Activated naive CD4-positive, alpha-beta T cell treated with anti-CD3 and anti-CD28 coated beads for 36 hours (primary cell): ENCODE measurements at places on chromosomes 3 and 15. TPM values are rescaled to one million over a fixed set of nuclear protein-coding genes. Genes with fewer than 3 reads are reported as not detected.

GRCh38 chr3:56086355-56086754 is 381.9 kb downstream of the ERC2 start:
- no peak for DNase-seq

The RGMA gene
- total RNA-seq: 0.69 TPM

The CCDC39 gene
- not detected for total RNA-seq

- no peak for DNase-seq
Measured at GRCh38 chr3:28799084-28799483, 450.5 kb upstream of the AZI2 start.

The AGBL1 gene
- total RNA-seq: not detected

The DNAH1 gene
- 9.4 TPM for total RNA-seq

DNA sequence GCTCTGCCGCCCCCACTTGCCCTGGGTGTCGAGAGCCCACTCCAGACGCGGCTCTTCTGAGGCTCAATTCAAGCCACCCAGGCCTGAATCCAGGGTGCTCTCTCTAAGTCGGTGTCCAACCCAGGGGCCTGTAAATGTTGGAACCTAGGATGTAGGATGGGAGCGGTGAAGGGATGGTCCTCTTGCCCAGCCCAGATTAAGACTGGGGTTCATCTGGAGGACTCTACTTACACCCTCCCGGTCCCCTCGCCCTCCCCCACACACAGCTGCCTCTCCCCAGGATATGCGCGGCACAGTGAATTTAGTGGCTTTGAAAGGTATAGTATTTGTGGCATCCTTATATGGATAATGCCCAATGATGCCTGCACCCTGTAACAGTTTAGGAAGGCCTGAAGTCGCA is 822 bp upstream of the FBN1 start:
- DNase-seq: no peak

DNA sequence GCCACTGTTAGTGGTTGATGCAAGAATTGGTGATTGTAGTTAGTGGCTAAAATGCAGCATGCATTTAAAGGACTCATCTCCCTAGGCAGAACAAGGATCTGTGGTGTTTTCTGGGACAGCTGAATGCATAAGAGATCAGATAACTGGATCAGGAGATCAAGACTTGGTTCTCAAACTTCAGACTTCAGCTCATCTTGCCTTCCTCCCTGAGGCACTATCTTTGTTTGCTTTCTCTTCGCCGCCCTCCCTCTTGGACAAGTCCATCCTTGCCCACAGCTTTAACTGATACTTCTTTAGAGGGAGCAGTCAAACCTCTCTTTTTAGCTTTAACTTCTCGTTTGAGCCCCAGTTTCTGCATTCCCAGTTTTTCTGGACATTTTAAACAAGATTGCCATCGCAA is 195.4 kb upstream of the TPRG1 start:
- DNase-seq: no peak

GRCh38 chr3:52534281-52535183 is 875 bp upstream of the NT5DC2 start:
- no peak for DNase-seq

GRCh38 chr3:184751204-184752040 is 39.6 kb upstream of the MAGEF1 start:
- DNase-seq: no peak

DNA sequence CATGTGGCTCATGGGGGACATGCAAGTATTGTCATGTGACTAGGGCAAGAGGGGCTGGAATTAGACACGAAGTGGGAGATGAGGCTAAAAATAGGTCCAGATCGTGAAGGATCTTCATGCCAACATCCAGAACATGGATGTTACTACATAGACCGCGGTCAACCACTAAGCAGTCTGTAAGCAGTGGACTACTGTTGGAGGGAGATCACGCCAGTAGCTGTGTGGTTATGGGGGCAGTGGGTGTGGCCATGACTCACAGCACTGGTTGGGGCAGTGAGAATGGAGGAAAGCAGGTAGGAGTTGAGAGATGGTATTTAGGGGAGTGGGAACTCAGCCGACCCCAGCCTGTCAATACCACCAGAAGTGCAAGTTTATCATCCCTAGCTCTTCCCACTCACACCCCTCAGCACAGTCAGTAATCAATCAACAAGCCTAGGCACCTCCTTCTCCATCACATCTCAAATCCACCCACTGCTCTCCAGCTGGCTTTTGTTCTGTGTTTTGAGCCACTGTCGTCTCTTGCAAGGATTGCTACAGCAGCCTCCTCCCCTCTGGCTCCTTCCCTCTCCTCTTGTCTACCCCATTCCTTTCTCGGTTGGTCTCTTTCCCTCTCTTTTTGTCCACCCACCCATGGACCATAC is 107.2 kb upstream of the ABHD17C start:
- no peak for DNase-seq

DNA sequence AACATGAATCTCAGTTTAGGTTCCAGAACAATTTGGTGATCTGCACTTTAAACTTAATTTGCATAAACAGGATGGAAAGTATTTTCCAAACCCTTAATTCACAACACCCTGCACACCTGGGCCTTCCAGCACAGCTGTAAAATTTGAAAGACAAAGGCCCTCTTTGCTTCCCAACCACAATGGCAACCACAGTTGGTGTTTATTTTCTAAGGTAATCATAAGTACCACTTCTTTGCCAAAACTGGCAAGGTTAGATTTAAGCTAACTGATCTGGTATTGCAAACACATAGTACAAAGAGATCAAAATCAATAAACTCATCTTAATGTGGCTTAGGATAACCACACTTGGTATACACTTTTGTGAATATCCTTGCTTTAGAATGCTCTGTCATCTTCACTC is 4.1 kb downstream of the LRIG1 start:
- DNase-seq: no peak

GRCh38 chr3:191051037-191051436 is 148.0 kb upstream of the OSTN start:
- no peak for DNase-seq

The FOXP1 gene
- 95.2 TPM for total RNA-seq

The SH2D7 gene
- total RNA-seq: not detected

DNA sequence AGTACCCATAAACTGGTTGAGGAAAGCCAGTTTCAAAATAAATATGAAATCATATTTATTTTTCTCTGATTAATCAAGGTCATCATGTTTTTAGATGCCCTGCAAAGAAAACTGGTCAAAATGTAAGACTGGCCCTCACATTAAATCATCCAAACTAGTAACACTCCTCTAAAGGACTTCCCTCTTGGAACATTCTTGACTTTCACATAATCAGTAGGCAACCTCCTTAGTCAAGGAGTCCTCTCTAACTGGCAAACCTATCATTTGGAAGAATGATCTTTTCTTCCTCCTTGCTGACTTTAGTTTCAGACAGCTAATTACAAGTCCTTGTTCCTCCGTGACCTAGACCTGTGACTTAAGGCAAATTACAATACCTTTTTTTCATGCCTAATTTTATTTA is 82.5 kb upstream of the DCBLD2 start:
- no peak for DNase-seq

GRCh38 chr3:157156837-157157635 is 2.9 kb downstream of the CCNL1 start:
- no peak for DNase-seq

The PLA1A gene
- not detected for total RNA-seq

- no peak for DNase-seq
Measured at GRCh38 chr3:54899273-54899672, 28.6 kb downstream of the LRTM1 start.

GRCh38 chr15:30979457-30979856 is 12.0 kb downstream of the MTMR10 start:
- DNase-seq: no peak

GRCh38 chr15:27065151-27065550 is 94.2 kb downstream of the GABRG3 start:
- no peak for DNase-seq

DNA sequence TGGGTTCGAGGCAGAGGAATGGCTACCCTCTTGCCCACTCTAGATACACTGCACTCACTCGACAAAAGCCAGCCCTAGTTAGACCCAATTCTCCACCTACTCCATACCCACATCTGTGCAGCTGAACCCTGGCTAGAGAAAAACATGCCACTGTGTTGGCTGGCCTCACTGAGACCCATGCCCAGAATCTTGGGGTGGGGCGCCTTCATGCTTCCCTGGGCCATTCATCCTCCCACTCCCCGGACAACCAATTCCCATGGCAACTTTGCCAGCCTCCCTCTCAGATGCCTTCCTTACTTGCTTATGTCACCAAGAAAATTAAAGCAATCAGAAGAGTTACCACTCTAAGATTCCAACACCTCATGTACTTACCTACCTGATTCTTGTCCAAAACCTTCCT is 9.2 kb upstream of the LIMD1 start:
- no peak for DNase-seq

The SLC6A20 gene
- total RNA-seq: not detected

The LMOD3 gene
- not detected for total RNA-seq

DNA sequence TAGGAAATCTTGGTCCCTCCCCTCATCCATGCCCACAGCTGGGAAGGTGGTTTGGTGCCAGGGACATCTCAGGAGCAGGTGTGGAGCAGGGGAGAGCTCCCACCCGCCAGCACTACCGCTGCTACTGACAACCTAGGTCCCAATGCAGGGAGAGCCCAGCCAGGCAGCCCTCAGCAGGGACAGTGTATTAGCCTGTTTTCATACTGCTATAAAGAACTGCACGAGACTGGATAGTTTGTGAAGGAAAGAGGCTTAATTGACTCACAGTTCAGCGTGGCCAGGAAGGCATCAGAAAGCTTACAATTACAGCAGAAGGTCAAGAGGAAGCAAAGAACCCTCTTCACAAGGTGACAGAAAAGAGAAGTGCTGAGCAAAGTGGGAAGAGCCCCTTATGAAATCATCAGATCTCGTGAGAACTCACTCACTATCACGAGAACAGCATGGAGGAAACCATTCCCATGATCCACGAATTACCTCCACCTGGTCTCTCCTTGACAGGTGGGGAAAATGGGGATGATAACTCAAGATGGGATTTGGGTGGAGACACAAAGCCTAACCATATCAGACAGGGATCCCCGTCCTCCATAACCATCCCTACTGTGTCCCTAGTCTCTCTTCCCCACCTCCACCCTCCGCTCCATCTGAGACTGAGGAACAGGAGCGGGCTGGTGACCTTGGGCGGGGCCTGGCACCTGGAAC is 218.6 kb downstream of the TBC1D2B start:
- no peak for DNase-seq

GRCh38 chr3:10707400-10708215 is 108.4 kb upstream of the SLC6A11 start:
- DNase-seq: no peak

GRCh38 chr3:15795651-15796308 is 2.0 kb downstream of the ANKRD28 start:
- no peak for DNase-seq

DNA sequence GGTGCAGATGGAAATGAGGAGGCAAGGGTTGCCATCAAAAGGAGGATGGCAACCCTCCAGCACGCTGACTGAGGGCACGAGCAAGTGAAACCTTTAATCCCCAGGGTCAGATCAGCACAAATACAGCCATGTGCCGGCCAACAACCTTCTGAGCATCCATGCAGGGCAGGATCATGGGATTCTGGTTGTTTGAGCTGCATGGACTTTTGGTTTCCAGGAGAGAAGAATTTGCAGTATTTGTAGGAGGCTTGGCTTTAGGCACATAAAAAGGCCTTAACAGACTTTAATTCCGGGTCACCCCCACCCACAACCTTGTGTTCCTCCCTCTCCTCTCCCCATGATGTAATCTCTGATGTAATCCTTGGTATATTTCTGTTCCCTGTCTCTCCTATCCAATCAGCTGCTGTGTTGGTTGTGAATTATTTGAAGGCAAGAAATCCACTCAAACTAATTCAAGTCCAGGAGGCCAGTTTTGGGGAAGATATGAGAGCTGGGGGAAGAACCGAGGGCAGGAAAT is 254.3 kb downstream of the SHQ1 start:
- no peak for DNase-seq

The TMEM158 gene
- not detected for total RNA-seq

- DNase-seq: no peak
Measured at GRCh38 chr3:122880624-122881023, 85.8 kb downstream of the SLC49A4 start.

DNA sequence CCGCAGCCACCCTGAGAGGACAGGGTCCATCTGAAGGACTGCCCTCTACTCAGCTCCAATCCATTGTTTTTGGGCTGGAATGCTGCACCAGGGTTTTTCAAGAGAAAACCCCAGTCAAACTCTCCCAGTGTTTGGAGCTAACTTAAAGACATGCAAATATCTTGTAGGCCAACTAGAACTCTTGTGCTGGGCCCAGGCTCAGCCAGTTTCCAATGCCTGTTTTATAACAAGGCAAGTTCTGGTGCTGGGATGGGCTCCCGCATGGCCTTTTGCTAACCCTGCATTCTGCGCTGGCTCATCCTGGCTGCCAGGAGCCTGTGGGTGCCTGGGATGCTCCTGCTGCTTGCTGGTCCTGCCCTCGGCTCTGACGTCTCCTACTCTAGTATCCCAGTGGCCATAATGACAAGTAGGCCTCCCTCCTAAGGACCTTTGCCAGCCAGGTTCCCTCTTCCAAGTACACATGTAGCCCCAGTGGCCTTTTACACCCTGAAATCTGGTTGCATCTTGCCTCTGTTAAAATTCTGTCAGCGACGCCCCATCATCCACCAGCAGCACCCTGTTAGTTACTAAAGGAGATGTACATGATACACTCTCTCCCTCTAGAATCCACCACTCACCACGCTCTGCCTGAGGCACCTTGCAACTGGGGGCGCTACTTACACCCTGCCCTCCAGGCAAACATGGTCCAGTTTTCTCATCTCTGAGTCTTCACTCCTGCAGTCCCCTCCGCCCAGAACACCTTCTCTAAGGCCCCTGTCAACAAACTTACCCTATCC is 30.5 kb upstream of the RAB6B start:
- DNase-seq: no peak

GRCh38 chr3:123397050-123397590 is 51.8 kb downstream of the ADCY5 start:
- no peak for DNase-seq

DNA sequence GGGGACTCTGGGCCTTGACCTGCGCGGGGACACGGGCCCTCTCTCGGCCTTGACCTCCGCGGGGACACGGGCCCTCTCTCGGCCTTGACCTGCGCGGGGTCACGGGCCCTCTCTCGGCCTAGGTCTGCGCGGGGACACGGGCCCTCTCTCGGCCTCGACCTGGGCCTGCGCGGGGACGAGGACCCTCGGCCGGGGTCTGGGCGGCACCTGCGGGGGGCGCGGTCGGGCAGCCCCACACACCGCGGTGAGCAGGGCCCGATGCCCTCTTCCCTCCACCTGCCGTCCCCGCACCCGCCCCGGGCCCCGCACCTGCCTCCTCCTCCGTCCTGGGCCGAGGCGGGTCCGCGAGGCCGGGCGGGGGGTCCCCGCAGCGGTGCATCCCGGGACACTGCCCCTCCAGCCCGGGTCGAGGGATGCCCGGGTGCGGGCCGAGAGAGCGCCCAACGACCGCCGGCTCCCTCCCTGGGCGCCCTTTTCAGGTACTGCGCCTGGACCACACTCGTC is 15.6 kb upstream of the CERS3 start:
- no peak for DNase-seq

The SLCO2A1 gene
- total RNA-seq: not detected

The BSN gene
- 0.20 TPM for total RNA-seq

The EOGT gene
- 4.8 TPM for total RNA-seq

- peak; percentile 15 for DNase-seq
Measured at GRCh38 chr15:63896336-63897115, 62.8 kb upstream of the HERC1 start.

GRCh38 chr15:71180986-71181853 is 65.9 kb downstream of the THSD4 start:
- no peak for DNase-seq
